ENCODE measurements at places on chromosomes 5 and 9. TPM values are rescaled to one million over a fixed set of nuclear protein-coding genes. Genes with fewer than 3 reads are reported as not detected.

Gene ZNF79
- total RNA-seq, result 6.7 TPM

Gene PTGS1
- 2.3 TPM for total RNA-seq

Gene TMEM267
- total RNA-seq, result 19.0 TPM

Gene ARSI
- 31.8 TPM for total RNA-seq

Gene FGF10
- total RNA-seq, result not detected
